ENCODE measurements at places on chromosomes 3 and 15.

DNA sequence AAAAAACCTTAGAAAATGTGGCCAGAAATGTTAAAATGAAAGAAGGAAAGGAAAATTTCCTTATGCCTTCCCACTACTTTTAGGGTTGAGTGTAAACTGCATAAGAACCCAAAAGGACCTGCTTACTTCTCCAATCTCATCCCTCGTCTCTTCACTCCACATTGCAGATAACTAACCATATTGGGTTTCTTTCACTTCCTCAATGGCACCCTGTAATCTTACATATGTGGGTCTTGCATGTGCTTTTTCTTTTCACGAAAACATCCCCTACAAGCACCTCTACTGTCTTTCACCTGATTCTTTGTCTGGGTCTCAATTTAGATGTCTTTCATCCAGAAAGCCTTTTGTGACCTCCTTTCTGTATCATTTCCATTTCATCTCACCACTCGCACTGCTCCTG lies 23.1 kb downstream of the EOMES start:
- no peak for DNase-seq

- no peak for DNase-seq
These were observed 14.8 kb downstream of the ARNT2 start for GRCh38 chr15:80418892-80419537.

GRCh38 chr3:171598990-171599389 lies 138.8 kb upstream of the TNIK start:
- no peak for DNase-seq

GRCh38 chr3:112582244-112582874 lies 20.5 kb downstream of the SLC35A5 start:
- DNase-seq: no peak

DNA sequence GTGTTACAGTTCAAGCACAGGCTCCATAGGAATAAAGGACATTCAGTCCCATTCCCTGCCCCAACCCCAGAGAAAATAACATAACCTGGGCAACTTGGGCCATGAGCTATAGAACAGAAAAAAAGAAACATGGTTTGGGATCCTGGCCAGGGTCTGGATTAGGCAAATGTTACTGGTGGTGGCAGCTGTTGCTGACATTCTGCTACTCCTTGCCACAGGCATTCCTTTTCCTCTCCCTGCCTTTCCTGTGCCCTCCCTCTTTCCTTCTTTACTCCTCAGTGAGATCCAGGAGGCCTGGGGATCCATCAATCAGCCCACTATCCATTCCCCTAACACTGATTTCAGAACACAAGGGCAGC lies 129.1 kb downstream of the NTRK3 start:
- no peak for DNase-seq

DNA sequence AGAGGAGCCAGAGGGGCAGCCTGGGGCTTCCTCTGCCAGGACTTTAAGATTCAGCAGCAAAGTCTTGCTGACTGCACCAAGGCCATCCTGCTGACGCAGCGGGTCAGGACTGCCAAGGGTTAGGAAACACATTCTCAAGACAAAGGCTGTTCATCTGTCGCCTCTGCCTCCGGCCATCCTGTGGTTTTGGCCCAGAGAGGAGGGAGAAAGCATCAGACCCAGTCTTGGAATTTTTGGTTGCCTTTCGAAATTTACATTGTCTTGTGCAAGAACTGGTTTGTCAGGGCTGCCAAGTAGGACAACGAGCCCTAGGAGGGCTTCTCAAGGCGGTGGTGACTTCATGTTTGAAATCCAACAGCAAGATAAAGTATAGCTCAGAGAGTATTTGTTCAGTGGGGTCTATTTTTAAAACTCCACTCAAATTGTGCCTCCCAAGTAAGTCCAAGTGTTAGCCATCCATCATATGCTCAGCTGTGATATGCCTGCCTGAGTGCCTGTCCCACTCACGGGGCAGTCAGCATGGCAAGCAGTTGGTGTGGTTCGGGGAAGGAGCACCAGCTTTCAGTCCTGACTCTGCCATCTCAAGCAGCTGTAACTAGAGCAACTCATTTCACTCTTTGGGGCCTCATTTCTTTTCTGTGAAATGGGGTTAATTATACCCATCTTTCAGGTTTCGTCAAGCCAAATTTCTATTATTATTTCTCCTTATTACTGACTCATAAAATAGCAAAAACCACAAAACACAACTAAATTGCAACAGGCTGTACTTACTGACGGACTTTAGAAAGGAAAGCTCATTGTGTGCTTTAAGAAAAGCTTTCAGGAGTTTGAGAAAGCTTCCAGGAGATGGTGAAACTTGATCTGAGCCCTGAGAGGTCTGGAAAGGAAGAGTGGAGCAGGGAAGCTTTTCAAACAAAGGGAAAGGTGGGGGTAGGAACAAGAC lies 42.4 kb upstream of the RHO start:
- DNase-seq: no peak

GRCh38 chr3:121477589-121477988 lies 68.2 kb downstream of the POLQ start:
- DNase-seq: no peak

DNA sequence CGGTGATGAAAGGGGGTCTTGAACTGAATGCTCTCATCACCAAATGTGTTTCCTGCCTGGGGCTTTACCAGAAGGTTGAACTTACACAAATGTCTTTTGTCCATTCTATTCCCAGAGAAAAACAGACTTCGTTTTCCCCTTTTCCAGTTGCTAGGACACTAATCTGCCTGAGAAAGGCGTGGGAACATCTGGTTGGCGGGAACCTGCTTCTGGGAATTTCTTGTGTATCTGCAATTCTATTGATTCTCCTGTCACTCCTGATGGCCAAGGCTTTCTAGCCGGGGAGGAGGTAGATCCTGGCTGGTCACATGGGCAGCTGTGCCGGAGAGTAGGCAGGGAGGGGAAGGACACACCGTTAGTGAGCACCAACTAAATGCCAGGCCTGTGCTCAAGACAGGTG lies 31.1 kb upstream of the CCDC174 start:
- DNase-seq: no peak

GRCh38 chr15:28987337-28987736 lies 101.6 kb downstream of the APBA2 start:
- no peak for DNase-seq

DNA sequence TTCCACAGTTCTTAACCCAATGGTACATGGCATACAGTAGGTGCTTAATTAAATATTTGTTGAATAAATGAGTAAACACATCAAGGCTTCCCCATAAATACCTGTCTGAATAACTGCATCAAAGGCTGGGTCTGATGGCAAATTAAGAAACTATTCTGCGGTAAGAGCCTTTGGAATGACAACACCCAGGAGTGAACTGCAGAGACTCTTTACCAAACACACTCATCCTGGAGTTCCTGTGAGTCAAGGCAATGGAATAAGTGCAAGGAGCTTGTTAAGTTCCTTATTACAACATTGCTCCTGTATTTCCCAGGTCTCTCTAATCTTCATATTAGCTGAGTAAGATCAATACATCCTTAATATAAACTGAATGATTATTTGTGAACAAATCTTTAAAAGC lies 119.9 kb upstream of the STT3B start:
- no peak for DNase-seq

GRCh38 chr3:180175572-180175971 lies 138.8 kb upstream of the PEX5L start:
- DNase-seq: no peak

- no peak for DNase-seq
These were observed 123.5 kb downstream of the SLCO3A1 start for GRCh38 chr15:91976966-91977365.
